ENCODE measurements at places on chromosomes 7 and 10. TPM values are rescaled to one million over a fixed set of nuclear protein-coding genes. Genes with fewer than 3 reads are reported as not detected.

CALCR gene
- 0.24 TPM for total RNA-seq

ZNF746 gene
- total RNA-seq = 22.0 TPM

PLEKHS1 gene
- total RNA-seq = not detected

PKD2L1 gene
- total RNA-seq = 0.24 TPM

DNA sequence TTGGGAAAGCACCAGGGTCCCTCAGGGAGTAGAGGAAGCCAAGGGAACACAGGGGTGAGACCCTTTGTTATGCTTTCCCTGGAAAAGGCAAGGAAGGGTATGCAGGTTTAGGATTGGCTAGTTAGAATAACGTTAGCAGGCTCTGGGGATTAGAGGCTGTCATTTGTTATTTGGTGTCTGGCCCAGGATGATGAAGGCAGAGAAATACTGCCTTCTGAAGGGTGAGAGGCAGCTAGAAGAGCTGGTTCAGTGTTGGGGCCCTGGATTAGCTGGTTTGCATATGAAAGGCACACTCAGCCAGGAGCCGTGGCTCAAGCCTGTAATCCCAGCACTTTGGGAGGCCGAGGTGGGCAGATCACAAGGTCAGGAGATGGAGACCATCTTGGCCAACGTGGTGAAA, 3.0 kb upstream of the PILRA start:
- no peak for DNase-seq

GRCh38 chr10:87771871-87772500, 46.0 kb downstream of the ATAD1 start:
- no peak for DNase-seq

DNA sequence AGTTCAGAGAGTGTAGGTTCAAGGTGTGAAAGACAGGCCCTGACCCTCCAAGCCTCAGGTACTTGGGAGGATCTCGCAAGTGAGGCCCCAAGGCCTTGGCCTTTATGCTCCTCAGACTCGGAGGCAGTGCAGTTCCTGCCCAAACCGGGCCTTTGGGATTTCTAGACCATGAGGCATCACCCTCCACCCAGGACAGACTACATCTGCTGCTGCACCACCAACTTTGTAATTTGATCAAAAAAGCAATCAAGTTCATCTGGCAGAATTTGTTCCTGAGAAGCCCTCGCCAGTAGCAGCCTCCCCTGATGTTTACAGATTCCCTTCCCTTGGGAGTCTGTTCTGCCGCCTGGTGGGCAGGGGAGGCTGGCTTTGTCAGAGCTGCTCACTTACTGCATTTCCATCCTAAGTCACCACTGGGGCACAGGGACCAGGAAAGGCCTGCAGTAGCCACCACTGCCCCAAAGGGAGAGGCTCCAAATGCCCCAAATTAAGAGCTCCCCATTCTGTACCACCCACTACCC, 2.1 kb downstream of the CAMK2G start:
- no peak for DNase-seq

GRCh38 chr10:75707080-75707840, 275.8 kb downstream of the LRMDA start:
- DNase-seq = no peak

GRCh38 chr7:18086165-18087025, 58.7 kb upstream of the PRPS1L1 start:
- DNase-seq = no peak

GRCh38 chr7:115552766-115553165, 477.8 kb downstream of the TFEC start:
- DNase-seq = no peak

Data from omental fat pad (tissue), 4 donors.